Effector memory CD8-positive, alpha-beta T cell (primary cell): ENCODE measurements at places on chromosomes 1 and 21.

- no peak for DNase-seq
Measured at GRCh38 chr21:26055841-26056264, 114.7 kb downstream of the APP start.

GRCh38 chr1:165056914-165057313 is 299.6 kb downstream of the LMX1A start:
- no peak for DNase-seq

GRCh38 chr1:62682531-62682930 is 5.7 kb downstream of the DOCK7 start:
- no peak for DNase-seq

GRCh38 chr1:232988572-232989040 is 38.2 kb downstream of the NTPCR start:
- DNase-seq: no peak

GRCh38 chr1:204703826-204704612 is 18.5 kb upstream of the LRRN2 start:
- DNase-seq: no peak

DNA sequence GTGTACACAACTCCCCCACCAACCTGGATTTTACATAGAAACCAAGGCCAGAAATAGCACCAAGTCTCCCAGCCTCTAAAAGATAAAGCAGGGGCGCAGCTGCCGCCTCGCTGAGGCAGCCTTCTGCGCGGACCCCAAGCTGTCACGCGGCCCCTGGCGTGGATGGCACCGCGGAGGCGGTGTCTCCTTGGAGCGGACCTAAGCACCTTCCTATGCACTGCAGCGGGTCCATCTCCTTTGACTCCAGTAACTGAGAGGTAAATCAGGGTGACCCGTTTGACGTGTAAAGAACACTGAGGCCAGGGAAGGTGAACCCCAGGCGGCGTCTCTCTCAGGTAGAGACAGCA is 17.0 kb downstream of the ZNF697 start:
- DNase-seq: no peak

GRCh38 chr1:167052389-167052788 is 37.8 kb downstream of the GPA33 start:
- DNase-seq: no peak

- no peak for DNase-seq
Measured at GRCh38 chr1:31201931-31202360, 37.7 kb downstream of the NKAIN1 start.

GRCh38 chr21:41864311-41865001 is 14.7 kb downstream of the PRDM15 start:
- DNase-seq: no peak

GRCh38 chr1:2962946-2963345 is 58.3 kb upstream of the ACTRT2 start:
- no peak for DNase-seq

DNA sequence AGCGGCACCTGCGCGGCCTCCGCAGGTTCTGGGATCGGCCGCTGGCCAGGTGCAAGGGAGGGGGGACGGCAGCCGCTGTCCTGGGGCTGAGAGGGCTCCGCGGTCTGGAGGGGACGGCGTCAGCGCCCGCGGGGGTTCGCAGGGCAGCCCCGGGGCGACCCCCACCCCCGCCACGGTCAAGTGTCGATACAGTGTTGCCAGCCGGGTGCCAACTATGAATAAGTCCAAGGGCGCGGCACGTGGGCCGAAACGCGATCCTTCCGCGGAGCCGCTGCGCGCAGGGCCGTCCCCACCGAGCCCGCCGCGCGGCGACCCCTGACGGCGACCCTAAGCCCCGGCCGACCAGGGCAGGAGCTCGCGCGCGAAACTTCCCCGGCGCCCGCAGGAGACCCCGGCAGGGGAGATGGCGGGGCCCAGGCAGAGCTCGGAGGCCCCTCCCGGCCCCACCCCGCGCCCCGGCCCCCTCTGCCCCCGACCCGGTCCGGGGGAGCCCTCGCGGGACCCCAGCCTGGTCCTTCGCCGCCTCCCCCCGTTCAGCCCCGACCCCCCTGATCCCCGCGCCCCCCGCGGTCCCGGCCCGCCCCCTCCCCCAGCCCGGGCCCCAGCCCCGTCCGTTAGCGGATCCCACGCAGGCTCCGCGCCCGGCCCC is 586 bp upstream of the AGPAT3 start:
- DNase-seq: peak; percentile 13

DNA sequence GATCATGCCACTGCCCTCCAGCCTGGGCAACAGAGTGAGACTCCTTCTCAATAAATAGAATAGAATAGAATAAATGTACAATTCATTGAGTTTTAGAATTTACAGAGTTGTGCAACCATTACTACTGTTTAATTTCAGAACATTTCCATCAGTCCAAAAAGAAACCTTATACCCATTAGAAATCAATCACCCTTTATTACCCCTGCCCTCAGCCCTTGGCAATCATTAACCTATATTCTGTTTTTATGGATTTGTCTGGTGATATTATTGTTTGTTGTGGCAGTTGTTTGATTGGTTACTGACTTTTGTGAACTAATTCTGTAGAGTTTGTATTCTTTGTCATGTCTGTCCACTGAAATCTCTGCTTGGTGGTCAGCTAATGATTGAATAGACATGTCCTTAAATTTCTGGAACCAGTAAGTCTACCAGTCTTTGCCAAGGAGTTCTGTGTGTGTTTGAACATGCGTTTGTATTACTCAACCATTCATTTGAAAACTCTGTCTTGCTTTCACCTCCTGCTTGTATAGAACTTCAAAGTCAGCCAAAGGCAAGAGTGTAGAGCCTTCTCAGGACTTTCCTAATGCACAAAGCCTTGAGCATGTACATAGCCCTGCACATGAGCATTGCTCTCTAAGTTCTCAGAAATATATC is 208.8 kb downstream of the GPR52 start:
- DNase-seq: no peak

- no peak for DNase-seq
Measured at GRCh38 chr1:25050165-25050564, 120.1 kb upstream of the RUNX3 start.

- DNase-seq: no peak
Measured at GRCh38 chr1:18261891-18262290, 154.3 kb downstream of the IGSF21 start.

GRCh38 chr1:90879281-90879680 is 142.6 kb downstream of the ZNF644 start:
- no peak for DNase-seq

DNA sequence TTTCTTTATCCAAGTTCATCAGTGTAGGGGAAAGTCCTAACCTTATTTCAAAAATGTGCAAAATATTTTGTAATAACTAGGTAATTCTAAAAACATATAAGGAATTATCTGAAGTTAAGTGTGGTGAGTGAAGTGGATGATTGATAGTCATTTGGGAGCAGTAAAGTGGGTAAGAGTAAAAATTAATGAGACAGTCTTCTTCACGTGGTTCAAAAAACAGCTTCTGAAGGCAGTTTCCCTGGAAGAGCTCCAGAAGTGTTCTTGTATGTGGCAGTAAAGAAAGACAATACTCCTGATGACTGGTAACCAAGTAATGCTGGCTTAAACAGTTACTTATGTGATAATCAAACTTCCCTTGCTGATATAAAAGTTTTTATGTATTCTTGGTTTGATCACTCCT is 50.3 kb downstream of the LEPR start:
- no peak for DNase-seq

DNA sequence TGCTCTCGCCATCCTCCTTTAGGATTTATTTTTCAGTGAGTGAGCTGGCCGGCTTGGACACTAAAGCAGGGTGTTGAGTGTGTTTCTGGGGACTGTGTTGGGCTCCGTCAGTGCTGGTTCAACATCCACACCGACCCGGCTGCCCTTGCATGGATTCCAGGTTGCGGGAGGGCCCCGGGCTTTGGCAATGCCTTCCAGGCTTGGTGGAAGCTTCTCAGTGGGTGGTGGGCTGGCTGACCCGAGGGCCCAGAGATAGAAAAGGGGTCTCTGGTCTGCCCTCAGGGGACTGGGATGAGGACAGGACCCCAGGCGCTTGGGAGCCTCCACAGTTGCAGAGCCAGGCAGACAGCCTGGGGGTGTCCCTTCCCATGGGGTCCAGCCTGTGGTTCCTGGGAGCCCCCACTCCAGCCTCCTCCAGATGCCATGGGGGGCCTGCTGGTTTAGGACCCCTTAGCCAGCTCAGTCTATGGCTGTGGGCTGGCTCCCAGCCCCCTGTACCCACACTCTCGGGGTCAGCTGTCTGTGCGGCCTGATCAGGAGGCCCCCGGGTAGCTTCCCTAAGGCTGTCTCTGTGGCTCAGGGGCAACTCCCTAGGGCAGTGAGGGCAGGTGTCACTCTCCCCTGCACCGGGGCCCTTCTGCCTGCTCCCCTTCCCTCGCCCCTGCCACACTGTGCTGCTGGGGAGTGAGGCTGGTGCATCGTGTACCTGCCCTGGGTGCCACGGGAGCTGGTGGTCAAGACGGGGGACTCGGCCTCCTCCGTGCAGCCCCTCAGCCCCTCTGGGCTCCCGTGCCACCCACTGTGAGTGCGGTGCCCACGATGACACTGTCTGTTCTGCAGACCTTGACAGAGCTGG is 16.5 kb downstream of the PDXK start:
- no peak for DNase-seq

DNA sequence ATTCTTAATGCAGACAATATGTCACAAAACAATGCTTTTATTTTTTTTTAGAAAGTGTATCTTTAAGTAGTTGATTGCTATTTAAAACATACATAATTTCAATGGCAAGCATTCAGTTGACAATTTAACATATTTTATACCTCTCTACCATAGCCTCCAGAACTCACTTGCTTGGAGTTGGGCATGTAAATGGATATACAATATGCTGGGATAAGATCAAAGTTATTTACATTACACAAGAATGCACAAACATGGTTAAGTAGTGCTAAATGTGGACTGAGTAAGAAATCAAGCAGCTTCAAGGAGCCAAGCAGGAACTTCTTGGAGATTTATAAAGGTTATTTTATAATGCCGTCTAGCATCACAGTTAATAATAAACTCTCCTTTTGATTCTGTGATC is 17.0 kb downstream of the CLCA4 start:
- no peak for DNase-seq

DNA sequence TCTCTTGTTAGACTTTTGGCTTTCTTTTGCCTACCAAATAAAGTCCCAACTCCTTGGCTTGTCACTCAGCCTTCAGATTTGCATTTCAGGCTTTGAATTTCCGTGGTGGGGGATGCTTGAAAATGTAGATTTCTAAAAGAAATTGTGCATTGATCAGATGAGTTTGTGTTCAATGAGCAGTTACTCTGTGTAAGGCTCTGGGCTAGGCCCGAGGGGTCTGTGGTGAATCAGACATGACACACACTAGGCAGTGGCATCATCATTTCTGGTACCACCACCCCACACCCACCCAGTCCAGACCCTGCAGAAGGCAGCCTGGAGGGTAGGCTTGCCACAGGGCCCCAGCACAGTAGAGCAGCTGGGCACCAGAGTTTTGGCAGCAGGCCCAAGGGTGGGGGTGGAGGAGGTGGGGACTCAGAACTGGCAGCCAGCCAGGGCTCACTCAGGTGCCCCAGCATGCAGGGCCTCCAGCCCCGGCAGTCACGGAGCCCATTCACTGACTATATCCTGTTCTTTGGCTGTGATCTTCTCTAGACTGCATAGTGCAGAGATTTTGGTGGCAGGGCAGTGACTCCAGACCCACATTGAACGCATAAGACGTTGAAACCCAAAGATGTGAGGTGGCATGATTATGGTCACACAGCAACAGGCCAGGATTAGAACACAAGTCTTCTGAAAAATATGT is 97.2 kb upstream of the ARTN start:
- peak; percentile 48 for DNase-seq

DNA sequence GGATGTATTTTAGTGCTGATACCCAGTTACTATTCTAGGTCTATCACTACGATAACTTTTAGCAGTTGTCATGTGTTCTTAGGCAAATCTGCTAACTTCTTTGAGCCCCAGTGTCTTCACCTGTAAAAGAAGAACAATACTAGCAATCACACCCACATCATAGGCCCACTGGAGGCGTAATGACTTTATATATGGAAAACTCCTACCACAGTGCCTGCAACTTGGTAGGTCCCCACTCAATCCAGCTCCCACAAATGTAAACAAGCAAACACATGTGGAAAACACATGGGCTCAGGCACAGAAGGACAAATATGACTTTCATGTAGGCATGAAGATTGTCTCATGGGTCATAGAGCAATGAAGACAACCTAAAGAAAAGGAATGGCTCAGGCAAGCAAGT is 115.8 kb downstream of the TBX19 start:
- no peak for DNase-seq
